ENCODE measurements at places on chromosomes 12 and 14.

- peak; percentile 94 for DNase-seq
These were observed 17.7 kb upstream of the CD27 start for GRCh38 chr12:6426882-6427671.

- DNase-seq, result no peak
These were observed 20.6 kb upstream of the MYL2 start for GRCh38 chr12:110940933-110941332.

DNA sequence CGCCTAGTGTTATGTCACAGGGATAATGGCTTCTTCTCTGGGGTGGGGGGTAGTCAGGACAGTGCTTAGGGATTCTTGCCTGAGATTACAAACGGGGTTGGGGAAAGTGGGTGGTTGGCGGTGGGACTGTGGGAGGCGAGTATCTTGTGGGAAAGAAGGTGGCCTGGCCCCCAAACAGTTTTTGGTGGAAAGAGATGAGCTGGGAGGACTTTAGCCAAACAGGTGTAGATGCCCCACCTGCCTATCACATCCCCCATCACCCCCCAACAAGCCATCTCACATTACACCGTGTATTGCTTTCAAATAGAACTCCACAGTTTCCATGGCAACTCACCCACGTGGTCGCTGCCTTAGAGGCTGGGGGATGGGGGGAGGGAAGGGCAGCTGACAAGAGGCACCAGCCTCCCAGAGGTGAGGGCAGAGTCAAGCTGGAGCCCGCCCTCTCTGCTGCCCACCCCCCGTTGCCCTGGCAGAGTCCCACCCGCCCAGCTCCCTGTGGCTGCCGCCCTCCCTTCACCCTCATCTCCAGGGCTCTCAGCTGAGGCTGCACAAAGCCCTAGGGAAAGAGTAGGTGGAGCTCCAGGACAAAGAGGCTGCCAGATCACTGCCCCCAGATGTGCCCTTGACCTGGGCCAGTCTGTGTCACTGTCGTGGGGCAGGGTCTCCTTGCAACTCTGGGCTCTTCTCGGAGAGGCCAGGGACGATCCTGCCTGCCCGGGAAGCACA is 98.3 kb downstream of the LRRC74A start:
- DNase-seq, result no peak

- DNase-seq, result no peak
These were observed 1073.6 kb downstream of the BCL11B start for GRCh38 chr14:98198385-98198784.

DNA sequence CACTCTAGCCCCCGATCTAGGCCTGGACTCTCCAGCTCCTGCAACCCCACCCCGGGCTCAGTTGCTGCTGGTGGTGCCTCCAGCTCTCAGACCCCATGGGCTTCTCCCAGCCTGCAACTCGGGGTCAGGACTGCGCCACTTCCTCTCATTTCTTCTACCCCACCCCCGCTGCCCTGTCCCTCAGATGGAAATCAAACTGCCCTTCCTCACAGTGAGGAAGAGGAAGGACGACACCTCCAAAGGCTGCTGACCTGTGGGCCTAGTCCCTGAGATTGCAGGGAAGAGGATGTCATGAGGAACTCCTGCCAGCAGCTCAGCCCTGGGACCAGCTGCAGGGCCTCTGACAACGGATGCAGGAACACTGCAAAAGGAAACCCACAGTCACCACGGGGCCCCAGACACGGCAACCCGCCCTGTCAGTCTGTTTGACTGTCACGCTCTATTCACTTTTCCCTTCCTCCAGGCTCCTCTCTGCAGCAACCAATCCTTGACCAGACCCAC is 29.3 kb upstream of the PNMA1 start:
- peak; percentile 67 for DNase-seq

DNA sequence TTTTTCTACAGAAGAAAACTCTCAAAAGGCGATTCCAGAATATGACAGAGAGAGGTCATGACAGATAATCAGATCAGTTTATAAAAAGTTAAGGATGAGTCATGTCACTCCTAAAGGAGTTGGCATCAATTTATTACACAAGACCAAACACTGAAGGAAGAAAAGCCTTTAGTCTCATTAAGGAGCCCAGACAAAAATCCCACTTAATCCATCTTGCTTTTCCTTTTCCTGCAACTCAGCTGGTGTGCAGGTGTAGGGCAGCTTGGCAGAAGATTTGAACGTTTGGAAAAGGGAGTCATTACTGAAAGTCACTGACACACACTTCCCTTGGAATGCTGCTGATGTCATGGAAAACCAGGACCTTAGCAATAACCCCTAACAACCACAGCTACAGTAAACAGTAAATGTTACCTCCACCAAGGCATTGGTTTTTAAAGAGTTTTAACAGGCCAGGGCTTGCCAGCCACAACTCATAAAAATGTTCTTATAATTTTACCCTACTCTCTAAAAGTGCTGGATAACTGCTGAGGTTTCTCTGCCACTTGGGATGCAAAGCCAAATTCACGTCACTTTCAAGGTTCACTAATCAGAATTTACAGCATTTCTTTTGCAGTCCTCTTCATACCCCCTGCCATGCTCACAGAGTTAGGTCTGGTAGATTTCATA is 320.6 kb downstream of the RAD51B start:
- no peak for DNase-seq

GRCh38 chr14:75748336-75748735 is 87.3 kb downstream of the TTLL5 start:
- DNase-seq, result no peak
